Activated naive CD8-positive, alpha-beta T cell treated with anti-CD3 and anti-CD28 coated beads, Interleukin-2, amount 10 ng/mL, durations not matched to agents 7 days and 5 days (primary cell): ENCODE measurements at places on chromosomes 1 and 21. TPM values are rescaled to one million over a fixed set of nuclear protein-coding genes. Genes with fewer than 3 reads are reported as not detected.

DNA sequence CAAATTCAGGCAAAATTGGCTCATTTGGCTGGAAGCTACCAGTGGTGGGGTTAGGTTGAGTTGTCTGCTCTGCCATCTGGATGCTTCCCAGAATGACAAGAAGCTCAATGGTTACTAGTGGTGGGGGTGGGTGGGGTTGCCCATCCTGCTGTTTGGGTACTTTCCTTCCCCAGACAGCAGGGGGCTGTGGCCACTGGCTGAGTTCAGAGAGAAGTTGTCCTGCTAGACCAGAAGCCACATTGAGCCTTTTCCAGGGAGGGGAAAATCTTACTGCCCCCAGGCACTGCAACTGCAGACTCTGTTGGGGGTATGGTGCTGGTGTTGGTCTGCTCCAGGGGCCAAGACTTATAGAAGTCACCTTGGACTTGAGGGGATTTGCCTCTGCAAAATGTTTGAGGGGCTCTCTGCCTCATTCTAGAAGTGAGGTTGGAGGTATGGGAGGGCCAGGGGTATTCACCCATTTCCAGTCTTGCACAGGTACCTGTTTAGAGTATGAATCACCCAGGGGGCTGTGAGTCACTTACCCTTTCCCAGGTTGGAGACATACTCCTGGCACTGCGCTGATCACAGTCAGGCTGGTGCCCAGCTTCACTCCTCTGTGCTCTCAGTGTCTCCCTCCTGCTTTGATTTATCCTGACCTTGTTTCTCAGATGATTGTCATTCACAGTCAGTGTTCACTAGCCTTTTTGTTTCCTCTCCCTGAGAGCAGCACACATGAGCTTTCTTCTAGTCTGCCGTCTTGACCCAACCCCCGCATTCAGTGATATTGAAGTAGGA lies 89.1 kb upstream of the NEGR1 start:
- no peak for DNase-seq
- peaks cover 9% of the 10 kb centered on the region for H3K4me1 ChIP-seq
- H3K4me3 ChIP-seq = no peak overlapping the region
- peaks cover 4% of the 10 kb centered on the region for H3K27me3 ChIP-seq
- no peaks in the 10 kb centered on the region for H3K36me3 ChIP-seq

GRCh38 chr21:16323596-16323995 lies 593.8 kb downstream of the USP25 start:
- no peaks in the 10 kb centered on the region for H3K4me1 ChIP-seq
- no peaks in the 10 kb centered on the region for H3K36me3 ChIP-seq
- no peak for DNase-seq
- no peak overlapping the region for H3K27ac ChIP-seq

GRCh38 chr1:75992312-75992711 lies 60.1 kb upstream of the ASB17 start:
- no peak for DNase-seq
- H3K4me1 ChIP-seq = no peaks in the 10 kb centered on the region
- no peak overlapping the region for H3K27ac ChIP-seq

DNAJC28 gene
- 1.5 TPM for total RNA-seq

DNA sequence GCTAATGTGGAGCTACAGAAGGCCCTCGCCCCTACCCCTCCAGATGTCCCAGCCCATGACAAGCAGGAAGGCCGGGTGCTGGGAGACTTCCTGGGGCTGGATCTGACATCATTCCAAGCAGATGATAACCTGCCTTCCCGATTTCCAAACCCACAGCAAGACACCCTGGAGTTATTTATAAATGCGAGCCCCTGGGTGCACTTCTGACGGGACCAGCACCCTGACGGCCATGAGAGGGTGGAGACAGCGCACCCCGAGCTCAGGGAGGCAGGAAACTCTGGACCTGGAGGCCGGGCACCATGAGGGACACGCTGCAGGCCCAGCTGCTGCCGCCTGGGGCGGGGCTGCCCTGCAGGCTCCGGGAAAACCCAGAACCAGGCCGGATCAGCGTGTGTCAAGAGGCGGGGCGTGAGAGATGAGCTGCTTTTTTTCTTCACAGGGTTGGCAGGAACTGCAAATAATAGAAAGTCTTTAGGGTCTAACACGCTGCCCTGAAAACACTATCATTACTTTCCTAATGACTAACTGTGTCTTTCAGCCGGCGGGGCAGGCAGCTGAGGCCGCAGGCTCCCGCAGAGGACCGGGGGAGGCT lies 2.5 kb upstream of the PCBP3 start:
- H3K27ac ChIP-seq = no peak overlapping the region
- H3K4me1 ChIP-seq = peaks cover 13% of the 10 kb centered on the region
- DNase-seq = no peak
- H3K36me3 ChIP-seq = no peaks in the 10 kb centered on the region
- peak overlapping the region; percentile 13 for H3K4me3 ChIP-seq
- H3K27me3 ChIP-seq = peaks cover 27% of the 10 kb centered on the region

SERPINC1 gene
- not detected for total RNA-seq

DNA sequence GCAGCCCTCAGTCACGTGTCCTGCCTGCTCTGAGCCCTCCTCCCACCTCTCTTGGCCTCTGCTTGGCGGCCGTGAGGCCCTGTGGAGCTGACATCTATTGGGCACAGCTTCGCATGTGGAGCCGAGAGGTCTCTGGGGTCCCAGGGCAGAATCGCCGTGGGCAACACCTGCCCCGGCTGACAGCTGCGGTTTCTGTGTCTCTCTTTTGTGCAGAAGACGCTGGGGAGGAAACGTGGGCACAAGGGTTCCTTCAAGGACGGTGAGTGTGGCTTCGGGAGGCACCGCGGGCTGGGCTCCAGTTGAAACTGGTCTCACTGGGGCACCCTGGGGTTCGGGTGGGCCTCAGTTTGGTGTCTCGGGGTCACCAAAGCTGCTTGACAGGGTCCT lies 11.5 kb downstream of the ARHGEF16 start:
- H3K4me1 ChIP-seq = peaks cover 2% of the 10 kb centered on the region
- no peak overlapping the region for H3K27ac ChIP-seq
- peak; percentile 24 for DNase-seq
- H3K36me3 ChIP-seq = no peaks in the 10 kb centered on the region
- H3K4me3 ChIP-seq = no peak overlapping the region
- H3K27me3 ChIP-seq = no peaks in the 10 kb centered on the region

SYT14 gene
- total RNA-seq = not detected

OR14K1 gene
- not detected for total RNA-seq

- peak overlapping the region; percentile 88 for H3K27ac ChIP-seq
- H3K36me3 ChIP-seq = peaks cover 67% of the 10 kb centered on the region
- DNase-seq = no peak
- H3K4me3 ChIP-seq = peak overlapping the region; percentile 9
- no peaks in the 10 kb centered on the region for H3K27me3 ChIP-seq
- H3K4me1 ChIP-seq = peaks cover 69% of the 10 kb centered on the region
Measured at GRCh38 chr1:160680399-160680798, 31.2 kb downstream of the CD48 start.

LCE2C gene
- not detected for total RNA-seq

TMOD4 gene
- total RNA-seq = 1.2 TPM

LCE1C gene
- total RNA-seq = not detected

DNA sequence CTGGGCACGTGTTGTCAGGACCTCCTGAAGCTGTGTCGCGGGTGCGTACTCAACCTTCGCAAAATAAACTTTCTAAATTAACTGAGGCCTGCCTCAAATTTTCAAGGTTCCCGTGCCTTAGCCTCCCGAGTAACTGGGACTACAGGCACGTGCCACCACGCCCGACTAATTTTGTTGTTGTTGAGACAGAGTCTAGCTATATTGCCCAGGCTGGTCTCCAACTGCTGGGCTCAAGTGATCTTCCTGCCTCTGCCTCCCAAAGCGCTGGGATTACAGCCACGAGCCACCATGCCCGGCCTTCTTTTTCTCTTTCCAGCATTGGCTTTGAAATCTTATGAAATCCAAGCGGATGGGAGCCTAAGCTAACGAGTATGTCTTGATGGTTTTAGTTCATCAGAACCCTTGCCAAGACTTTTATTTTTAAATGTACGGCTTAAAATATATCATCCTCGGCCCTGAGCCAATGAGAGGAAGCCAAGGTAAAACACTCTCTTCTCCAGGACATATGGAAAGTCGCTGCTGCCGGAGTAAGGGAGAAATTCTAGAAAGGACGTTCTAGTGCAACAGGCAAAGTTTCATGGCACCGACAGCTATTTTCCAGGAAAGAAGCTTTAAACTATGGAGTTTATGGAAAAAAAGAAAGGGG lies 12.7 kb upstream of the ERVH48-1 start:
- H3K27ac ChIP-seq = no peak overlapping the region
- no peaks in the 10 kb centered on the region for H3K36me3 ChIP-seq
- DNase-seq = no peak
- no peaks in the 10 kb centered on the region for H3K27me3 ChIP-seq
- H3K4me3 ChIP-seq = no peak overlapping the region

DNA sequence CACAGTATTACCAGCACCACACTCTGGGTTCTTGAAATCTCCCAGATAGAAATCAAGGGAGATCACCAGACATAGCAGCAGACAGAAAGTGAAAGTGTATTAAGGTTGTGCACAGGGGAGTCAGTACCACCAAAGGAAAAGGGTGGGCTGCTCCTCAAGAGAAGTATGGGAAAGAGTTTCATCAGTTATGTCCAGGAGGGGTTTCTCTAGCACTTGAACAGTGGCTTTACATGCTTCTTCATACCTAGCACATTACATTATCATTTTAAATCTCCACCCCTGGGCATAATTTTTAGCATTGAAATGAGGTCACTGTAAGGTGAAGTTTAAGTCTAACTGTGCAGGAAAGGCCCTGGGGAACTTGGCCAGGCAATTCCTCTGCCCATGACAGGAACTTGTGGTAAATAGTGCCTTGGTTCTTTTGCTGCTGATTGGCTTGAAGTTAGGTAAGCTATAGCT lies 601.0 kb downstream of the NUF2 start:
- no peaks in the 10 kb centered on the region for H3K4me1 ChIP-seq
- no peak for DNase-seq
- no peaks in the 10 kb centered on the region for H3K36me3 ChIP-seq
- H3K27me3 ChIP-seq = no peaks in the 10 kb centered on the region
- no peak overlapping the region for H3K27ac ChIP-seq
- no peak overlapping the region for H3K4me3 ChIP-seq

CELA2B gene
- total RNA-seq = not detected

- no peak overlapping the region for H3K27ac ChIP-seq
- peaks cover 13% of the 10 kb centered on the region for H3K36me3 ChIP-seq
- no peak for DNase-seq
- H3K4me3 ChIP-seq = no peak overlapping the region
Measured at GRCh38 chr1:27145934-27146354, 9.0 kb downstream of the SLC9A1 start.

DNA sequence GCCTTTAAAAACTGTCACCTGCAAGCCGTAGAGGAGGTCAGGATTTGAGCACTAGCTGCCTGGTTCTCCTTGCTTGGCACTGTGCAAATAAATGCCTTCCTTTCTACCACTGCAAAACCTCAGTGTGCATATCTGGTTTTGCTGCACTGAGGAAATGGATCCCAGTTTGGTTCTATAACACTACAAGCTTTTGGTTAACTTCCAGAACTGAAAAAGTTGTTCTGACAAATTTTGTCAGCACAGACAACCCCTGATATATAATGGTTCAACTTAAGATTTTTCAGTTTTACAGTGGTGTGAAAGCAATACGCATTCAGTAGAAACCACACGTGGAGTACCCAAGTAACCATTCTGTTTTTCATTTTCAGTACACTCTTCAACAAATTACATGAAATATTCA lies 29.8 kb upstream of the GALNT2 start:
- peaks cover 6% of the 10 kb centered on the region for H3K27me3 ChIP-seq
- H3K4me1 ChIP-seq = no peaks in the 10 kb centered on the region
- no peak for DNase-seq
- no peak overlapping the region for H3K27ac ChIP-seq
- peaks cover 5% of the 10 kb centered on the region for H3K36me3 ChIP-seq
- H3K4me3 ChIP-seq = no peak overlapping the region

GRCh38 chr1:50027794-50028193 lies 4.0 kb upstream of the AGBL4 start:
- DNase-seq = no peak
- no peak overlapping the region for H3K27ac ChIP-seq
- H3K4me3 ChIP-seq = no peak overlapping the region
- H3K36me3 ChIP-seq = no peaks in the 10 kb centered on the region

CAPZB gene
- 395 TPM for total RNA-seq

DNA sequence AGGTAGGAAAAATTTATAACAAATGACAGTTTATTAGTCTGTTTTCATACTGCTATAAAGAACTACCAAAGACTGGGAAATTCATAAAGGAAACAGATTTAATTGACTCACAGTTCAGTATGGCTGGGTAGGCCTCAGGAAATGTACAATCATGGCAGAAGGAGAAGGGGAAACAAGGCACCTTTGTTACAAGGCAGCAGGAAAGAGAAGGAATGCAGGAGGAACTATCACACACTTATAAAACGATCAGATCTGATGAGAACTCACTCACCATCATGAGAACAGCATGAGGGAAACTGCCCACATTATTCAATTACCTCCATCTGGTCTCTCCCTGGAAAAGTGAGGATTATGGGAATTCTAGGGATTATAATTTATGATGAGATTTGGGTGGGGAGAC lies 61.3 kb downstream of the ASB17 start:
- no peak for DNase-seq
- no peaks in the 10 kb centered on the region for H3K36me3 ChIP-seq
- no peaks in the 10 kb centered on the region for H3K4me1 ChIP-seq

DNA sequence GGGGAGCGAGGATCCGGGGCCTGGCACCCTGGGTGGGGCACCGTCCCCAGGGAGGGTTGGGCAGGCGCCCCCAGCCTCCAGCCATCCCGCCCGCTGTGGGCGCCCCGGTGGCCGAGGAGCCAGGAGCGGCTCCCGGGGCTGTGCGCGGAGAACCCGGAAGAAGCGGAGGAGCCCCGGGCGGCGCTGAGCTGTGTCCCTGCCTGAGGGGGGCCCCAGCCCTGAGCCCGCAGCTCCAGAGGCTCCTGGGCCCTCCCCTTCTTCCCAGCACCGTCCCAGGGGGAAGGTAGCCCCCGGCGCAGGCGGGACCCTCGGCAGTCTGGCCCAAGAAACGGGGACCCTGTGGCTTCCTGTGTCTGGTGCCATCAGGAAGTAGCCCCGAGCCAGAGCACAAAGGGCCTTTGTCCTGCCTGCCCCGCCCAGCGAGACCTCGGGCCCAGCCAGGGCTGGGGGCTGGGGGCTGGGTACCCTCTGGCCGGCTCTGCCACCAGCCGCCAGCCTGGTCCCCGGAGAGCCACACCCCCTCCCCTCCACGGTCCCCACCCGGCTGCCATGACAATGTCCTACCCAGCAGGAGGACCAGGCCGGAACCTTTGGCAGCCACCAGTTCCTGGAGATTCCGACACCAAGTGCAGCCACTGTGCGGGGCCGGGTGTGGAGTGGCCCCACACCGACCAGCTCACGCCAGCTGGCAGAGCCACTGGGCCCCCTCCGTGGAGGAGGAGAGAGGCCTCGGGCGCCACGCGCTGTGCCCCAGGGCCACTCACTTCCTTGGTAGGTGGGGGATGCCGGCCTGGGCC lies 15.6 kb upstream of the TTLL10 start:
- H3K4me1 ChIP-seq = peaks cover 1% of the 10 kb centered on the region
- H3K4me3 ChIP-seq = peak overlapping the region; percentile 39

- DNase-seq = no peak
- H3K36me3 ChIP-seq = no peaks in the 10 kb centered on the region
Measured at GRCh38 chr1:240073097-240073496, 18.6 kb upstream of the FMN2 start.

SLC30A1 gene
- 13.2 TPM for total RNA-seq
